T47D (cell line): ENCODE measurements at places on chromosomes 2 and 18.

DNA sequence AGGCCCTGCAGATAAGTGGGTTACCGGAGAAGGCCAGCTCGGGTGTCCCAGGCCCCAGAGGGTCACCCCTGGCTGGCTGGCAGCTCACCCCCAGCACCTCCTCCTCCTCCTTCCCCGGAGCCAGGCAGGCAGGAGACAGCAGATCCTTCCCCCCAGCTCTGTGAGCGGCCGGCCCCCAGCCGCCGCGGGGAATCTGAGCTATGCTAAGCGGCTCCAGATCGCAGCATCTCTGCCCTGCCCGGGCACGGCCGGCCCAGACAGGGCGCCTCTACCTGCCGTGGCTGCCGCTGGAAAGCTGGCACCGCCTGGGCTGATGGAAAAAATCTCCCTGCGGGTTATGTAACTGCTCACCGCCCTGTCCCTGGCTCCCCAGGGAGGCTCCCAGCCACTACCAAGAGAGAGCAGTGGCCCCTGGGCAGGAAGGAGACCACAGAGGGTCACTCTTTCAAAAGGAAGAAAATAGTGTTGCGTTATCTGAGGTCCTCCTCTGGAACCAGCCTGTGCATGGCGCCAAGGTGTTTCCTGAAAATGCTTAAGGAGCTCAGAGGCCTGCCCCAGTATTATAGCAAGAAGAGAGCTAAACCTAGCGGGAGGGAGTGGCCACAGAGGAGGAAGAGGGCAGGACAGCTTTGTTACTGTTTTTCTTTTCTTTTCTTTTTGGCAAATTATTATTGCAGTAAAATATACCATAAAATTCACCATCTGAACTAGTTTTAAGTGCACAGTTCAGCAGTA, 179.0 kb downstream of the SMAD7 start:
- no peak for DNase-seq

DNA sequence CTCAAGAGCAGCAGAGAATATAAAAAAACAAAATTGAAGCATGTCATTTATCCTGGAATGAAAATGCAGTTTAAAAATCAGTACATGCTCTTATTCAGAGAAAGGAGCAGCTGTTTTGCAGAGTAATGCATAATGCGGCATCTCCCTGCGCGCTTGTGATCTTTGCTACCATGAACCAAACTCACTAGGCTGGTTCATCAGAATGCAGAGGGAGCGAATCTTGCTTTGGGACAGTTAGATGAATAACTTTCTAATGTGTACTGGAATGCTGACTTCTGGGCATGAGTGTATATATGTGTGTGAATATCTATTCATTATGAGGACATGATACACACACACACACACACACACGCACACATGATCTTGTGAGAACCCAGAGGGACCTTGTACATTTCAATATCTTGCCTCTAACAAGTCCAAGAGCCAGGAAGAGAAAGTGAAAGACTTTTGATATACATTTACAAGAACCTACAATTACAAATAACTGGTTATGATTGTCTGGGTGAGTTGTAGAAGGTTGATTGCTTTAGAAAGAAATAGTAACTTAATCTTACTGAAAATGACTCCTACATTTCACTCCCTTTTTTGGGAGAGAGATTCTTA, 54.1 kb upstream of the THOC1 start:
- DNase-seq, result no peak

- no peak for DNase-seq
Measured at GRCh38 chr2:218039171-218039570, 29.9 kb upstream of the RUFY4 start.

- peak; percentile 45 for DNase-seq
Measured at GRCh38 chr2:120305296-120305695, 40.6 kb upstream of the INHBB start.

GRCh38 chr18:62669225-62669624, 46.1 kb upstream of the PHLPP1 start:
- no peak for DNase-seq

DNA sequence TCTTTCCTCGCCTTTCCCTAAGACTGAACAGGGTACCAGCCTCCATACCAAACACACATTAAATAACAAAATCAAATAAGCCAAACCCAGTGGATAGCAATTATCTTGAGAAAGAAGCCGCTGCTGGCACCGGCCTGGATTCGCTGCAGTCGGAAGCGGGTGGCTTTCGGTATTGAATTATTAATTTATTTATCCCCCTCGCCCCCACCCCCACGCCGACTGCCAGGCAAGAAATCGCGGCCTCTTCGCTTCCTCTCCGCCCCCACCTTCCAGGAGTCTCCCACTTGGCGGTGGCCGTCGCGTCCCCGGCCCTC, 370 bp upstream of the ZNF804A start:
- no peak for DNase-seq

GRCh38 chr2:59693231-59693959, 860.1 kb downstream of the BCL11A start:
- DNase-seq, result no peak

DNA sequence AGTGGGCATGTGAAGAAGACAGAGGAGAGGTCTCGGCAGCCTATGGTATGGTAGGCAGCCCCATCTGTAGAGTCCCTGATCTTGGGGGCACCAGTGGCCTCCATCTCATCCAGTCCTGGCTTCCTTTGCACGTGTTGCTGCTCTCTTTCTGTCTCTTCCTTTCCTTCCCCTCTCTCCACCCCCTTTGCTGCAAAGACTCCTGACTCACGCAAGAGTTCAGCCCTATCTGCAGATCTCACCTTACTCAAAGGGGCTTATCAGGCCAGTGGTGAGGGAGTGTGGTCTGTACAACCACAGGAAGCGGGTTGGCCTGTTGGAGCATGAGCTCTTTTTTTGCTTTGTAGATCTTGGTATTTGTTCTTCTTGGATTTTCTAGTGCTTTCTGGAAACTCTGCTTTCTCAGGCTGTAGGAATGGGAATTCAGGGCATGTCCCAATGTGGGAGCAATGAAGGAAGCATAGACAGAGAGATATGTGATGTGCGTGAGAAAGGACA, 14.6 kb upstream of the NT5DC4 start:
- DNase-seq, result no peak

- no peak for DNase-seq
Measured at GRCh38 chr18:46320297-46320696, 216.1 kb downstream of the HAUS1 start.

GRCh38 chr2:83795777-83796176, 663.3 kb downstream of the SUCLG1 start:
- DNase-seq, result no peak

DNA sequence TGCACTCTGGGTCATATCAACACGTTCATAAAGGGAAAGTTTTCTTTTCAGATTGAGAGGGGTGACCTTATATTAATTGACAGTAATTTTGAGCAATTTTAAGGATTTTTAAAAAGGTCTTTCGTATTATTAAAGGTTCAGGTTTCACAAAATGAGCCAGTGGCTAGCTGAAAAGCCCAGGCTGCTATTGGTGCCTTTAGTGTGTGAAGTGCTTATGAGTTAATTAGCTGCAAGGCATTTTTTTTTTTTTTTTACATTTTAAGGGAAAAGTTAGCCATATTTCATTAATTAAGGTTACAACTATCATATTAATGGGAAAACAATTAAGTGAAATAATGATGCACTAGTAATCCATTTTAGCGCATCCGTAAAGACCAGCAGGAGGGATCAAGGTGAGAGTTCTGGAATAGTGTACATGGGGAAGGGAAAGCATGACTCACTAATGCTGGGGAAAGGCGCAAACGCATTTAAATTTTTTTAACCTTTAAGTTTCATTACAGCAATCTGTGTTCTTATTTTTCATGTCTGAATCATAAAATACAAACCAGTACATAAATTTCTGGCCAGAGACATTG, 200.0 kb downstream of the ZNF407 start:
- no peak for DNase-seq

- DNase-seq, result no peak
Measured at GRCh38 chr2:44392338-44392943, 30.7 kb downstream of the CAMKMT start.

GRCh38 chr2:187360286-187360685, 87.8 kb downstream of the CALCRL start:
- no peak for DNase-seq

DNA sequence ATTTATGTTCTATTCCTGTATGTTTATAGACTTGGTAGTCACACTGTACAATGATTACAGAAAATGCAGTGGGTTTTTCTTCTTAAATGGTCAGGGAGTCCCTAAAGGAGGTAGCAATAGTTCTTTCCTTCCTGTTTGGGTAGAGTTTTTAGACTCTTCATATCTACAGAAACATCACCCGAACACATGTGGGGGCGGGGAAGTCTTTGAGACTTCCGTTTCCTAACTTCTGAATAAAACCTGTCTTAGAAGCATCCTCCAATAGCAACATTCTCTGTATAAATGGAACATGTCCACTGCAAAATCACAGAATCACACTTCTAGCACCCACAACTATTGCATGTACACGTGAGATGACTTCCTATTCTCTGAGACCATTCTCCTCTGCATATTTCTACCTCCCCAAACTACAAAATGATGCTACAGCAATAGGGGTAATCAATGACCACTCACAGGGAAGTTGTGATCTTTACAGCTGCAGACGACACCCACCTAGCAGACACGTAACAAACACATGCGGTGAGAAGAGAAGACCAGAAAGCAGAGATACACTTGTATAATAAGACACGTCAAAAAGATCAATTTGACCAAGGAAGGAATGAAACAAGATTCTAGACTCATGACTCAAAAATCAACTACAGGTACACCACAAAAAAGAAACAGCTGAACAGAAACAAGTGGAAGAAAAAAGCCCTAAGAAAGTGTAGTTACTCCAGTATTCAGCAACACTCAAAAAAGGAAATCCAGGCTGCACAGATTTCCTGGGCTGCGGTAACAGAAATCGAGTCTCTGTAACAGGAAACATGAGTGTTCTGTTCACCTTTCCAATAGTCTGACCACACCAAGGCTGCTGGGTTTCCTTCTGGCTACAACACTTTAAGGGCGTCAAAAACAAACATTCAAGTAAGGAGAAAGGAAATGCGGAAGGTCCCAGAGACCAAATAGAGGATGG, 120.4 kb downstream of the ZNF516 start:
- DNase-seq, result no peak

GRCh38 chr18:12531749-12532148, 124.0 kb downstream of the PRELID3A start:
- no peak for DNase-seq

DNA sequence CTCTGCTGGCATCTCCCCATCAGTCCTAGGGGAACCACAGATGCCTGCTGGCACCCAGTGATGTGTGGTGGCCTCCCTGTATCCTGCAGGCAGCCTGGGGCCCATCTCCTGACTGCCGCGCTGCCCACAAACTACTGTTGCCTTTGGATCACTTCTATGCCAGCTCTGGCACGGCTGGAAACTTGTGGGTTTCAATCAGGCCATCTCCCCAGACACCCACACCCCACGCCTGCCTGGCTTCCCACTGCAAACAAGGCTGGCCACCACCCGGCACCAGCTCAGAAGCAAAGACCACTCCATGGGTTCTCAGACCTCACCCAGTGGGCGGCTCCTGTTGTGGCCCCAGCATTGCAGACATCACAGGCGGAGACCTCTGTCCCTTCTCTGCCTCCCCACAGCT, 15.1 kb upstream of the TPO start:
- DNase-seq, result no peak

- no peak for DNase-seq
Measured at GRCh38 chr2:203822240-203822639, 45.3 kb upstream of the CTLA4 start.
